ENCODE measurements at places on chromosomes 5 and 9.
A peak's percentile ranks its signal among the peaks of the same experiment; 100 is the strongest.

DNA sequence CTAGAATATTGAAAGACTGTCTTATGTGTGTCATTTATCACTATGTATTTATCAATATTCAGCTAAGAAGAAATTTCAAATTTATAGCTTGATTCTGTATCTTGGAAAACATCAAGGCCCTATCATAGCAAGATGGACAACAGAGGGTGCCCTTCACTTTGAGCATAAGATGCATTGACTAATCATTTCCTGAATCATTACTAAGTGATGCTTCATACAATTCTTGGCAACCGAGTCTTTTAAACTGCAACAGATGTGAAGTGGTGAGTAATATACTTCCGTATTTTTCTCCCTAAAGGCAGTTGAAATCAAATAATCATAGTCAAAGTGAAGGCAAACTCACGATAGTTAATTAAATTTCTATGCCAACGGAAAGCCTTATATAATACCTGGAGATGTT, 318.6 kb upstream of the RGMB start:
- no peak for DNase-seq

GRCh38 chr5:151885138-151885908, 39.3 kb downstream of the GLRA1 start:
- DNase-seq = no peak

DNA sequence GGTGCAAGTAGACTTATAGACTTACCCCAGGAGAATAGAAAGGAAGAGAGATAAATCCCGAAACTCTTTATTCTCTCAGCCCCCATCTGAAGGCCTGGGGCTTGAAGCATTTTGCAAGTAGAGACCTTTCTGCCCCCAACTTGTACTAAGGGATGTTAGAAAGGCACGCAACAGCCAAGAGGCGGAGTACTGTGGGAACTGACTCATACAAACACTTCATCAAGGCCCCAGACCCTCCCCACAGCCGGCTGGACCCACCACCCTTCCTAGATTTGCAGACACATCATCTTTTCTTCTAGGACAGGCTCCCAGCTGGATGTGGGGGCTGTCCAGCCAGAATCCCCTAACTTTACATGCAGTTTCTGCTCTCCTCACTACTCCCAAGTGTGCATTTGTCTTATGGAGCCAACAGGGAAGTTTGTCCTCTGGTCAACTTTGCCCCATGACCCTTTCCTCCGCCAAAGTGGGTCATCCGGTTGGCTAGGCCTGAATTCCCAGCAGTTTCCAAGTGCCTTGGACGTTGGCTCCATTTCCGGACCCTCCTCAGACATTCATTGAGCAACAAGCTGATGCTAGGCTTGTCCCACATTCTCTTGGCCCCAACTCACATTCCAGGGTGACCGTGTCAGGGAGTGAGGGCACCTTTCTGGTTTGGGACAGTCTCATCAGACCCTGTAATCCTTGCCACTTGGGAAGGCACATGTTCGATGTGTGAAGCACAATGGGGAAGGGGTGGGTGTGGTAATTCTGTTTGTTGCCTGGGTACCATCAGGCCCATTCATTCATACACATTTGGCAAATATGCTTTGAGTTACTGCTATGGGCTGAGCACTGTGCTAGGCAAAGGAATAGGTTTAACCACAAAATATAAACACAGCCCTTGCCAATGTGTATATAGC, 64.6 kb downstream of the ABLIM3 start:
- DNase-seq = no peak

DNA sequence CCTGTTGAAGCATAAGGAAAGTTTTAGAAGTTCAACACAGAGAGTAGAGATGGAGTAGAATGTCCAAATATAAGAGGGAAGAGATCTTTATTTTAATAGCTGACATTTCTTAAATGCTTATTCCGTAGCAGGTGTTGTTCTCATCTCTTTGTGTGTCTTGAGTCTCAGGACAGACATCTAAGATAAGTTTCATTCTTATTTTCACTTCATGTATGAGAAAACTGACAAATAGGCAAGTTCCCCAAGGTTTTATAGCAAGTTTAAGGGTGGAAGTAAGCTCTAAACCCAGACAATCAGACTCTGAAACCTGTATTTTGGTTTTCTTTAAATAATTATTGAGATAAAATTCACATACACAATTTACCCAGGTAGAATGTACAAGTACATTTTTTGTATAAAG, 228.4 kb upstream of the PPP1R2B start:
- DNase-seq = no peak

DNA sequence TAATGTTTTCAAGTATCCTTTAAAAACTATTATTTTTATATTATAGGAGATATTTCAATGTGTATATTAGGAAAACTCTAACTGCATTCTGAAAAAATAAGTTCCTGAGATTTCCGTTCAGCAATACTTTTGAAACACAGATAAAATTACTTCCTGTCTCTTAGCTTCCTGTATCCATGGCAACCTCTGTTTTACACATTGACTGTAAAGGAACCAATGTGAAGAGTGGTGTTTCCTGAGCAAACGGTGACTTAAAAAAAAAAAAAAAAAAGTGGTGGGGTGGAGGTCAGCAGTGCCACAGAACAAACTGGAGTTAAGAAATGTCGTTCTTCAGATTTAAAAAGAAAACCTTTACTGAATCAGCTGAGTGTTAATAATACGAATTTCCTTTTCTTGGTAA, at the start of gene LRRC70:
TSS of gene LRRC70 (plus strand) at position 280 of the 400 bp plus-strand sequence. CDS start 620 bp downstream, outside the sequence.
- DNase-seq = no peak

DNA sequence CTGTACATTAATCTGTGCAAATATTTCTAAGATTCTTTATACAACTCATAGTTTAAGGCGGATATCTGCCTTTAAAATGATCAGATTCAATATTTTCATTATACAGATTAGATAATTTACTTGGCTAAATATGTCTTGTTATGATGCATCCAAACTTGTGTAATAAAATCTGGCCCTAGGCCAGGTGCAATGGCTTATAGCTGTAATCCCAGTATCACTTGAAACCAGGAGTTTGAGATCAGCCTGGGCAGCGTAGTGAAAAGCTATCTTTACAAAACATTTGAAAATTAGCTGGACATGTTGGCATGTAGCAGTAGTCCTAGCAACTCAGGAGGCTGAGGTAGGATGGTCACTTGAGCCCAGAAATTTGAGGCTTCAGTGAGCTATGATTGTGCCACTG, 2002.2 kb upstream of the ACO1 start:
- DNase-seq = no peak

DNA sequence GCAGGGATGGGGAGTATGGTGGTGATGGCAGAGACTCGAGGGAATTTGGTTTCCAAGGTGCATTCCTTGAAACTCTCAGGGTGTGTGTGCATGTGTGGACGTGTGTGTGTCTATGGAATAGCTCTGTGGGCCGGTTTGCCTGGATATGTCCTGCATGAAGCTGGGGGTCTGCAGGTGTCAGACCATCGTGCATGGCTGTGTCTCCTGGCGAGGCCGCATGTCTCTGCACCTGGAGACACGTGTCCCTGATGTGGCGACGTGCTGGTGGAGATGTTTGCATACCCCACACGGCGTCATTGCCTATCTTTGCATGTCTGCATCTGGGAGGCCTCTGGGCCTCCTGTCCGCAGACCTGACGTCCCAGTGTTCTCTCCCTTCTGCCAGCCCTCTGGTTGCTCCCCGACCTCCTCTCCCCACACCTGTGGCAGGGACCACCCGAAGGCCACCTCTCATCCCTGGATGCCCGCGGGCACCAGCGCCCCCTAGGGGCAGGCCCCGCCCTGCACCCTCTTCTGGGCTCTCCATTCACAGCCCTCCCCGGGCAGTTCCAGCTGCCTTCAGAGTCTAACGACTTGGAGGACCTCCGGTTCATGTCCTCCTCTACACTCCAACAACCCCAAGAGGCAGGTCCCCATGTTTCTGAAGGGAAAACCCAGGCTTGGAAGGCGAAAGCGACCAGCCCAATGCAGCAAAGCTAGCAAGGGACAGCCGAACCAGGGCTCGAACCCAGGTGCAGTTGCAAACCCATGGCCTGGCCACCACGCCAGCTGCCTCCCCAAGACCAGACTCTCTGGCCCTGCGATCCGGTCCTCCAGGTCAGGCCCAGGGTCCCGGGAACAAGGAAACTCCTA, 88.6 kb downstream of the LMX1B start:
- no peak for DNase-seq

- no peak for DNase-seq
Measured at GRCh38 chr9:4365055-4365454, 65.2 kb upstream of the GLIS3 start.

GRCh38 chr5:86442036-86442745, 175.6 kb upstream of the COX7C start:
- DNase-seq = no peak

DNA sequence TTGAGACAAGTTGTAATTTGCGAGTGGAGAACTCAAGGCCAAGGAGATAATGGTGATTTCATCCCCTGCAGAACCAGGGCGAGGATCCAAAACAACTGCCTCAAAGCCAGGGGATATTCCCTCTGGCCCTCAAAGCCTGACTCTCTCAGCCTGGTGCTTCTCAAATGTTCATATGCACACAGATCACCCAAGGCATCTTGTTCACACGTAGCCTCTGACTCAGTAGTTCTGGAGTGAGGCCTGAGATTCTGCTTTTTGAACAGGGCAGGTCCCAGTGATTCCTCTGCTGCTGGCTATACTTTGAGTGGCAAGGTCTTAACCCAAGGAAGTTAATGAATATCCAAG, 30.2 kb upstream of the WWC1 start:
- no peak for DNase-seq

- peak; percentile 9 for DNase-seq
Measured at GRCh38 chr9:87836951-87837705, 45.5 kb upstream of the SPATA31E1 start.

DNA sequence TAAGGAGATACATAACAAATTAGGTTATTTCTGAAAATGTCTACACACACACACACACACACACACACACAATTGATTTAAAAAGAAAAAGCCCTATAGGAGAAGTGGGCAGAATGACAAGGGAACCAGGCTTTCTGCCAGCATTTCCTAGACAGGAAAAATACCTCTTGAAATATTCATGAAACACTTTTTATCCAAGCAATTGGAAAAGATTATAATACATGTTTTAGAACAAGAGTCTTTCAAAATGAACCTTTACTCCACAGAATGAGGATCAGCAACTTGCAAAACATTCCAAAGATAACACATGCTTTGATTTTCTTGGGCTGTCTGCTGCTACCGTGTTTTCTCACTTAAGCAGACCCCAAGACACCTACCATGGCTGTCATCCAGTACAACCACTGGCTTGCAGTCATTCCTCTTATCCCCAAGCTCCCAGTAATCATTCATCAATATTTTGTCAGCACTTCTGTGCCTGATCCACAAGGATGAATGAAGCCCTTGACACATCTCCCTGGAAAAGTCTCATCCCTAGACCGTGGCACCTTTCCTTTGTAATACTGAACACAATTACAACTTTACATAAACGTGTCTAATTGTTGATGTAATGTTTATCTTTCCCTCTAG, 717.1 kb upstream of the ZNF608 start:
- no peak for DNase-seq

DNA sequence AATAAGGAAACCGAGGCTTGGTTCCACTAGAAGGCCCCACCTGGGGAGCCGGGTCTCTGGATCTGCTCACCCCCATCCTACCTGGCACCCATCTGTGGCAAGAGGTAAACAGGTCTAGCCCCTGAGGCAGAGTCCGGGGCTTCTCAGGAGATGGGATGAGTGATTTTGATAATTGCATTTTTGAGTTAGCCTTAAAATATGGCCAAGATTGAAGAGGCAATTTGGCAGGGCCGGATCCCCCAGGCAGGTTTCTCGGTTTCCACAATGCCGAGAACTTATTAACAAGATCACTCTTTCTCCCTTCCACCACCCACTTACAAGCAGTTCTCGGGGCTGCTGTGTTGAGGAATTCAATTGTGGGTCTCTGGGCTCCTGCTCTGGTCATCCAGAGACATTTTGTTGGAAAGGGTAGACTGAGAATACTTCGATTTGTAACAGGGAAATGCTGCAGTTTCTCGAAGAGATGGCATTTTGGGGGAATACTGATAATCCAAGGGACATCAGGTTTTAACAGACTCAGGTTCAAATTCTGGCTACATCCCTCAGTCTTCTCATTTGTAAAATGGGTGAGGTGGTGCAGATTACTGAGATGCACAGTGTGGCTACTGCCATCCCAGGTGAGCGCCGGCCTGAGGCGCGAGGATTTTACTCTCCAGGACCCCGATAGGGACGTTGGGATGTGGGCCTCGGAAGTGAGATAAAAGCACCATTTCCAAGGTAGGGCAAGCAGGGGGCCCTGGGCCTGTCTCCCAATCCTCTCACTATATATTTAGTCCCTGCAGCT, 194.2 kb downstream of the CDK5RAP2 start:
- no peak for DNase-seq

- DNase-seq = no peak
Measured at GRCh38 chr9:80797101-80797829, 892.1 kb downstream of the TLE1 start.

GRCh38 chr5:157862183-157862851, 3.4 kb upstream of the CLINT1 start:
- no peak for DNase-seq

DNA sequence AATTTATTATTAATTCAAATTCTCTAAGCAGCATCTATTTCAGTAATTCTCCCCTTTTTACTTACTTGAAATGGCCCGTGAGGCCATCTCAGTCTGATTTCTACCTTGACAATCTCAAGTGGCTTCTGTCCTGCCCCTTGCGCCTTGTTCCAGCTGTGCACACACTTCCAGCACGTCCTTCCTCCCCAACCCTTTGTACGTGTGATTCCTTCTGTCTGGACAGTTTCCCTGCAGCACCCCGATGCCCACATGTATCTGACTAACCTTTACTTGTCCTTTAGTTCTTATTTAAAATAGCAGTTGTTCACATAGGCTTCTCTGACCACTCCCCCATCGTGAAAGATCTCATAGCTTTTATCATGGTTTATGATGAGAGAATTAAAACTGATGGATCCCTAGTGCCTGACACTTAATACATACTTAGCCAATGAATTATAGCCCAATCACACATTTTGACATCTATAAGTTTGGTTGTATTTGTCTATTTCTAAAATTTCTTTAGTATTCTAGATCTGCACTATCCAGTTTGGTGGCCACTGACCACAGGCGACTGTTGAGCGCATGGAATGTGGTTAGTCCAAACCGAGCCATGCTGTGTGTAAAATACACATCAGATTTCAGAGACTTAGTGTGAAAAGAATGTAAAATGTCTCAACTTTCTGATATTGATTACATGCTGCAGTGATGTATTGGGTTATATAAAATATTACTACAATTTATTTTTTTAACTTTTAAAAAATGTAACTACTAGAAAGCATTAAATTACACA, 14.3 kb downstream of the ZBTB34 start:
- DNase-seq = no peak

GRCh38 chr9:87498811-87499360, 1.2 kb downstream of the DAPK1 start:
- no peak for DNase-seq

- no peak for DNase-seq
Measured at GRCh38 chr5:124262991-124263571, 483.4 kb downstream of the ZNF608 start.

GRCh38 chr5:39534690-39535089, 109.9 kb upstream of the DAB2 start:
- no peak for DNase-seq

GRCh38 chr5:67378256-67378655, 181.7 kb upstream of the CD180 start:
- DNase-seq = no peak

GRCh38 chr5:126982926-126983873, 47.2 kb downstream of the MARCHF3 start:
- DNase-seq = no peak

- DNase-seq = no peak
Measured at GRCh38 chr5:4275232-4275631, 679.6 kb downstream of the IRX1 start.

GRCh38 chr9:94867281-94867841, 140.9 kb downstream of the AOPEP start:
- no peak for DNase-seq
